ENCODE measurements at places on chromosomes 16 and 17.

GRCh38 chr16:30951750-30952149 is 2.9 kb downstream of the ORAI3 start:
- no peak for DNase-seq

- DNase-seq = no peak
These were observed 3.2 kb upstream of the ASB16 start for GRCh38 chr17:44167181-44167861.

- DNase-seq = peak; percentile 26
These were observed 28.8 kb downstream of the MSI2 start for GRCh38 chr17:57284984-57285646.

- DNase-seq = no peak
These were observed 103.0 kb upstream of the CDH13 start for GRCh38 chr16:82523815-82524214.

- DNase-seq = no peak
These were observed 86.3 kb upstream of the GOT2 start for GRCh38 chr16:58820411-58820810.

- DNase-seq = no peak
These were observed 56.2 kb downstream of the PRMT7 start for GRCh38 chr16:68367030-68367429.

DNA sequence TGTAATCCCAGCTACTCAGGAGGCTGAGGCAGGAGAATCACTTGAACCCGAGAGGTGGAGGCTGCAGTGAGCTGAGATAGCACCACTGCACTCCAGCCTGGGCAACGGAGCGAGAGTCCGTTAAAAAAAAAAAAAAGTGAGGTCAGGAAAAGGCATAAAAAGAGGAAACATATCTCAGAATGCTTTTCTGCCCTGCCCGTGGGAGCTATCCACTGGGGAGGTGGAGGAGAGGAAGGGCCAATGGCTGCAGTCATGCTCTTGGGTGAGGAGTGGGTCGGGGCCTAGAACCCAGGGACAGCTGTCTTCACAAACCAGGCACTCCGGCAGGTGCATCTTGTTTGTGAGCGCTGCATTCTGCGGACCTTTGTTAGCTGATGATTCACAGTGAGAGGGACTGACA is 60.0 kb upstream of the CDC42EP4 start:
- no peak for DNase-seq

DNA sequence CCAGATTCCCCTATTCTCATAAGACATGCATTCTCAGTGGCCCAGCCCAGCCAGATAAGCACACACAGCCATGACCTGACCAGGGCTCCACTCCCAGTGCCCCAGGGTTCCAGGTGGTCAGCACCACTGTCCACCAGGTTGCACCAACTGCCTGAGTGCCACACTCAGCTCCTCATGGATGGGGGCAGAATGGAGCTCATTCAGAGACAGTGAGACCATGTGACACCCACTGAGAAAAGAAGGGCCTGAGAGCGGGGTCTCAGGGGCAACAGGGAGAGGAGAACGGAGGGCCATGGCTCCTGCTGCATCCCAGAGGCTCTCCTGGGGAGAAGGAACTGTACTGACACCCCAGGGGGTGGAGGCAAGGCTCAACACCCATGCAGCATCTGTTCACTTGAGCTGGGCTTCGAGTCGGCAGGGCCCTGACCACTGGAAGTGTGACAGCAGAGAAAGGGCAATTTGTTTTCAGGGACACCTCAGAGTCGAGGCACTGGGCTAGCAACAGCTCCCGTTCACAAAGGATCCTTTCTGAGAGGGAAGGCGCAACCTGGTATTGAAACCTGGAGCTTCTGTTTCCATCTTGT is 18.7 kb upstream of the SLC38A8 start:
- no peak for DNase-seq

- no peak for DNase-seq
These were observed 29.5 kb downstream of the KAT7 start for GRCh38 chr17:49817993-49818392.

- no peak for DNase-seq
These were observed at the start of gene ENO3 for GRCh38 chr17:4950746-4951204. Gene ENO3 (plus strand): TSS chr17:4951119. CDS start chr17:4951830, 711 bp downstream.

- no peak for DNase-seq
These were observed 87.5 kb downstream of the BMERB1 start for GRCh38 chr16:15521758-15522509.

- no peak for DNase-seq
These were observed 47.1 kb upstream of the AKTIP start for GRCh38 chr16:53549970-53550690.

DNA sequence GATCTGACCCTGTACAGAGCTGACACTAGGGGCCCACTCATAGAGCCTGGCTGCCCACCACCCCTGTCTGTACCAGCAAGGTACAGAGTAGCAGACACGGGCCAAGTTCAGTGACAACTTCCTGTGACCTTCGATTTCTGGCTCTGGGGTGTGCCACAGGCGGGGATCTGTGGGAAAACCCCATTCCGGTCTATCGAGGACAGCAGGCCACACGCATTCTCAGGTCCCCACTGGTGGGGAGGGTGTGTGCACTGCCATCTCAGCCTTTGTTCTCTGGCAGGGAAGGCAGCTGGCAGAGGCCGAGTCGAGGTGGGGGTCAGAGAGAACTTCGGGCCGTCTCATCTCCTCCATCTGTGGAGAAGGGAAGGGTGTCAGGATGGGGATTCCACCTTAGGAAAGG is 10.0 kb downstream of the NLE1 start:
- DNase-seq = no peak
